ENCODE measurements at places on chromosomes 16 and 17.
A peak's percentile ranks its signal among the peaks of the same experiment; 100 is the strongest.

- DNase-seq = no peak
Measured at GRCh38 chr16:57025941-57026777, 36.8 kb downstream of the NLRC5 start.

- DNase-seq = peak; percentile 63
Measured at GRCh38 chr17:81612172-81612970, 24.5 kb downstream of the NPLOC4 start.

- no peak for DNase-seq
Measured at GRCh38 chr17:74601944-74602572, 10.0 kb upstream of the CD300LD start.

DNA sequence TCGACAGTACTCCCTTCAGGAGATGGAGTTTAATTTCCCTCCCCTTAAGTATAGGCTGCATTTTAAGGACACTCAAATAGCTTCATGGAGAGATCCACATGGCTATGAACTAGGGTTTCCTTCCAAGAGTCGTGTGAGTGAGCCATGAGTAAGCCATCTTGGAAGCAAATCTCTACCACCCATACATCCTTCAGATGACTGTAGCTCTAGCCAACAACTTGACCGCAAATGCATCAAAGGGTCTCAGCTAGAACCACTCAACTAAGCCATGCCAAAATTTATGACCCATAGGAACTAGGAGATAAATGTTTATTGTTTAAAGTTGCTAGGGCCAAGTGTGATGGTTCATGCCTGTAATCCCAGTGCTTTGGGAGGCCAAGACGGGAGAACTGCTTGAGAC lies 43.4 kb downstream of the METTL16 start:
- DNase-seq = no peak

- DNase-seq = no peak
Measured at GRCh38 chr16:87160701-87161337, 156.4 kb downstream of the C16orf95 start.

DNA sequence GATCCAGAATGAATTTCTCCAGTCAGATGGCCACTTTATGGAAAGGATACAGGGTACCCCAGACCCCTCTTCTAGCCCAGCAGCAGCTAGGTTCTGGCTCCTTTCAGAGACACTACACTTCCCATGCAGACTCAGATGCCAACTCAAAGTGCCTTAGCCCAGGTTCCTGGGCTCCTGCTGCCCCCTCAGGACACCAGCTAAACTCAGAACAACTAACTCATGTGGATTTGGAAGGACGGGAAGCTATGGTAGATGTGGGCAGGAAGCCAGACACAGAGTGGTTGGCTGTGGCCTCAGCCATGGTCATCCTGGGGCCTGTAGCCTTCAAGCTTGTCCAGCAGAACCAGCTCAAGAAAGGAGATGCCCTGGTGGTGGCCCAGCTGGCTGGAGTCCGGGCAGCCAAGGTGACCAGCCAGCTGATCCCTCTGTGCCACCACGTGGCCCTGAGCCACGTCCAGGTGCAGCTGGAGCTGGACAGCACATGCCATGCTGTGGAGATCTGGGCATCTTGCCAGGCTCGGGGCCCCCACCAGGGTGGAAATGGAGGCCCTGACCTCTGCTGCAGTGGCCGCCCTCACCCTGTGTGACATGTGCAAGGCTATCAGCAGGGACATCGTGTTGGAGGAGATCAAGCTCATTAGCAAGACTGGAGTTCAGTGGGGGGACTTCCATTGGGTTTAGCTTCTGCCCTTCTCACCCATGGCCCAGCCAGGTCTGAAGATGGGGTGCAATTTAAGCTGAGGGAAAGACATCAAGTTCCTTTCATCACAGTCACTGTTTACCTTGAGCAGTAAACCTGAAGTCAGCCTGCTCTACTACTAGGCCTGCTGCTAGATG lies 111.8 kb downstream of the N4BP1 start:
- DNase-seq = no peak
